ENCODE measurements at places on chromosomes 7 and 10.

GRCh38 chr10:132232023-132232951, 45.5 kb downstream of the DPYSL4 start:
- peak; percentile 69 for DNase-seq

GRCh38 chr10:59283456-59284091, 78.8 kb downstream of the FAM13C start:
- DNase-seq = no peak

GRCh38 chr7:43769281-43769680, 10.8 kb downstream of the BLVRA start:
- DNase-seq = no peak

DNA sequence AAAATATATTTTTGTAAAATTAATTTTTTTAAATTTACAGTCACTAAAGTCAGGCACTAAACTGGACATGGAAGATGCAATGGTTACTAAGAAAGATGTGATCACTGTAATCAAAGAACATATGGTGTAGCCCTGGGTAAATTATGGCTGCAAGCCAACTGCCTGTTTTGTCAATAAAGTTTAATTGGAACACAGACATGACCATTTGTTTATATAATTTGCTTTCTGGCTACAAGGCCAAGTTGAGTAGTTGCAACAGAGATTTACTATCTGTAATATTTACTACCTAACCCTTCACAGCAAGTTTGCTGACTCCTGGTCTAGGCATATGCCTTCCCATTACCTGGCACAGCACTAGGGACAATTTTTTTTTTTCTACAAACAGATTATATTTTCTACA, 448.9 kb downstream of the ADRA2A start:
- no peak for DNase-seq

DNA sequence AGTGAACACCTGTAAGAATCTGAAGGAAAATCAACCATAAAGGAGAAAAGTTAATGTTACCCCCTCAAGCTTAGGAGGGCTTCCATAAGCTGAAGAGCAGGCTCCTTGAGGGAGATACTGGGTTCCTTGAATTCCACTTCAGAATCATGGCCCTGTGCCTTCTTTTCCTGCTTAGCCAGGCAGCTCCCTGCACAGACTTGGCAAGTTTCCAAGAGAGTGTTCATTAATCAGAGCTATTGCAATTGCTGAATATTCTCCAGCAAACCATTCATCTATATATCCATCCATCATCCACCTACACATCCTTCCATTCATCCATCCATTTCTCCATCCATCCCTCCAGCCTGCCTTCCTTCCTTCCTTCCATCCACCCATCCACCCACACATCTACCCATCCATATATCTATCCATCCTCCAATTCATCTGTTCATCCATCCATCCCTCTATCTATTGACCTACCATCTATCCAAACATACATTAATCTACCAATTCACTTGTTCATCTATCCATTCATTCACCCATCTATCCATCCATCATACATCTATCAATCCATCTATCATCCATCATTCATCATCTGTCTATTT, 574.4 kb downstream of the PTPRN2 start:
- DNase-seq = no peak

DNA sequence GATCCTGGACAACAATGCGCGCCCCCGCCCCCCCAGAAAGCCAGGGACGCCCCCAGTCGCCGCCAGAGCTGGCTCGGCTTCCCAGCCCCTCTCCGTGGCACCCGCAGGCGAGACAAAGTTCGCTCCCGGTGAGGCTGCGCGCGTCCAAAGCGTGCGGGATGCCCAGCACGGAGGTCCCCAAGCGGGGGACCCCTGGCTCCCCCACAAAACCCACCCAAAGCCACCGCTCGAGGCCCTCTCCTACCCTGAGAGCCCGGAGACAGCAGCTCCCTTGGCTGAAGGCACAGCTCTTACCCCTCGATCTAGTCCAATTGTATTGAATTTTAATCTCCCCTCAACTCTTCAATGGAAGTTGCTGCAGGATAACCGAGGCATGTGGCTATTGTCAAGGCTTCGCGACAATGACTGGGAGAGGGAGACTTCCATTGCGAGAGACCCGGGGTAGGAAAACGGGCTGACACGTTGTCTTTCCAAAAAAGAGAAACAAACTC, 305.3 kb downstream of the PRPF18 start:
- no peak for DNase-seq

DNA sequence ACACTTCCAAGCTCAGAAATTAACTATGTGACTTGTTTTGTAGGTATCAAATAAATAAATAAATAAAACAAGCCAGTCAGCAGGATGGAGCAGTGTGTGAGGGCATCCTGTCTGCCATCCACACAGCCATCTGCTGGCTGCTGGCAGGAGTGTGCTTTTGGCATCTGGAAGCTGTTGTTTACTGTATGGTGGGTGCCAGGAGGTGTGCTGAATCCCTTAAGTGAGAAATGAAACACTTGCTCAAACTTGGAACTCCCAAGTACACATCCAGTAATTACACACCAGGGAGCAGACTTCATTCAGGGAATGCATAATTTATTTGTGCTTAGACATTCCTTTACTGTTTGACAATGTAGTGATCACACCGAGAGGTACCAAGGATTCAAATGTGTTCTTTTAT, 16.9 kb upstream of the TAX1BP1 start:
- no peak for DNase-seq

DNA sequence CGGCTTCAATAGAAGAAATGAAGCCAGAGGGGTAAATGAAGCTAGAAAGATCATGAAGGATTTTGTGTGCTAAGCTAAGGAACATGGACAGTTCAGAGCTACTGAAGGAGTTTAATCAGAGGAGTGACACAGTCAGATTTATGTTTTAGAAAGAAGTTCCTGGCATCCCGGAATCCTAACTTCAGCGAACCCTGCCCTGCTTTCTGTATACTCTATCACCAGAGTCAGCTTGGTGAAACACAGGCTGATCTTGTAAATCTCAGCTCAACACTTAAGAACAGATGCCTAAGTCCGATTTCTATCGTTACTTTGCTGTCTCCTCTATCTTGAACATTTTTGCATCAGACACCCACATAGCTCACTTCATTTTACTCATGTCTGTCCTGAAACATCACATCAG, 9.1 kb downstream of the AHR start:
- no peak for DNase-seq

- DNase-seq = no peak
Measured at GRCh38 chr7:38629651-38630510, 1.3 kb downstream of the AMPH start.

DNA sequence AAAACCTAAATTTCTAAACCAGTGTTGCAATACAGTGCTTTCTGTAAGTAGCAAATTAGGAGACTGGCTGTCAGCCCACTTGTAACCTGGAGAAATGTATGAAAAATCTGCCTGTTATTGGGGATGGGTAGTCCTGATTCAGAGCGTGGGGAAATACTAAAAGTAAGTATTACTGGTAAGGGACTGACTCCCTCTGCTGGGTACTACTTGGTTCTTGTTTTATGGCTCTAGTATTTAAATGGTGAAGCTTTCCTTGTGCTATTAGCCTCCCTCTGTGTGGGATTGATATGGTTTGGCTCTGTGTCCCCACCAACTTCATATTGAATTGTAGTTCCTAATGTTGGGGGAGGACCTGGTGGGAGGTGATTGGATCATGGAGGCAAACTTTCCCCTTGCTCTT, 886.1 kb downstream of the SORCS1 start:
- DNase-seq = no peak

DNA sequence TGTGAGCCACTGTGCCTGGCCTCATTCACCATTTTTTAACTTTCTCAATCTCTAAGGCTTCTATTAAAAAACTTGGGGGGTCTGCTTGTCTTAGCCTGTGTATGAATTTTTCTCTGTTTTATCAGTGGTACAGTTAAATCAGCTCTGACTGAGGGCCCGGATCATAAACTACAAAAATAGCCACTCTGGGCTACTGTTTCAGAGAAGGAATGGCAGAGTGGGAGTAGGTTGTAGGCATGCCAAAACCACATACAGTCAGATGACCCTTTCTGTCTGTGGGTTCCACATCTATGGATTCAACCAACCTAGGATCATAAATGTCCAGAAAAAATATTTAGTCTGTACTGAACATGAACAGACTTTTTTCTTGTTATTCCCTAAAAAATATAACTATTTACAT, 21.3 kb downstream of the TBC1D12 start:
- no peak for DNase-seq

- no peak for DNase-seq
Measured at GRCh38 chr10:27745732-27746396, at the start of gene MKX. Gene MKX (minus strand): TSS chr10:27745819. CDS start chr10:27743415, 2,404 bp downstream.

GRCh38 chr10:117448802-117449201, 73.6 kb upstream of the PDZD8 start:
- DNase-seq = no peak
